T-helper 1 cell treated with Interleukin-12 subunit alpha and Interleukin-12 subunit beta and Interleukin-4 antibody, amounts not matched to agents 30 ng/mL and 1 ng/mL, for 36 hours (primary cell): ENCODE measurements at places on chromosomes 3 and 15. TPM values are rescaled to one million over a fixed set of nuclear protein-coding genes. Genes with fewer than 3 reads are reported as not detected.

Gene GOLGA8S
- total RNA-seq: 0.61 and 0.71 TPM in 2 replicates

Gene ACOX2
- not detected in 2 replicates for total RNA-seq

Gene TRAT1
- total RNA-seq: 160 and 166 TPM in 2 replicates

Gene TGM5
- total RNA-seq: 0.20 and 0.39 TPM in 2 replicates

Gene GOLGA6L4
- 1.2 and 1.3 TPM in 2 replicates for total RNA-seq

Gene GOLGA6L7
- total RNA-seq: not detected in 2 replicates

Gene CADPS
- not detected in 2 replicates for total RNA-seq

Gene PPP1R14D
- not detected in 2 replicates for total RNA-seq

Gene SLC9A9
- 19.1 and 19.3 TPM in 2 replicates for total RNA-seq

Gene SUCNR1
- total RNA-seq: not detected in 2 replicates

Gene GABRB3
- total RNA-seq: not detected in 2 replicates

Gene LRRC31
- not detected in 2 replicates for total RNA-seq

Gene DNAJA4
- total RNA-seq: 38.9 and 39.7 TPM in 2 replicates

Gene TP53BP1
- total RNA-seq: 32.0 and 35.5 TPM in 2 replicates

Gene MYRIP
- not detected in 2 replicates for total RNA-seq

Gene CCR8
- 11.3 and 12.8 TPM in 2 replicates for total RNA-seq

Gene RASA2
- total RNA-seq: 49.6 and 51.9 TPM in 2 replicates

Gene SLC12A1
- not detected in 2 replicates for total RNA-seq

Gene GREM1
- not detected in 2 replicates for total RNA-seq

Gene SLC27A2
- total RNA-seq: 44.6 and 45.3 TPM in 2 replicates

Gene BNIP2
- total RNA-seq: 70.6 and 76.2 TPM in 2 replicates

Gene FOXB1
- 1.4 and 1.6 TPM in 2 replicates for total RNA-seq

Gene TTLL3
- 46.7 and 51.4 TPM in 2 replicates for total RNA-seq

Gene XYLB
- total RNA-seq: 3.5 and 5.0 TPM in 2 replicates

Gene GRAMD1C
- total RNA-seq: 0.51 and 0.59 TPM in 2 replicates

Gene MME
- total RNA-seq: not detected in 2 replicates

Gene XIRP1
- total RNA-seq: 0.12 and 0.25 TPM in 2 replicates

Gene SLC2A2
- not detected in 2 replicates for total RNA-seq

Gene CILP
- total RNA-seq: 0.10 TPM in 1 of 2 replicates, not detected in the other

Gene C3orf62
- 14.7 and 16.7 TPM in 2 replicates for total RNA-seq

Gene IL20RB
- total RNA-seq: 1.6 and 2.0 TPM in 2 replicates

Gene SPATA12
- total RNA-seq: not detected in 2 replicates

Gene GTF2A2
- total RNA-seq: 136 and 137 TPM in 2 replicates
